ENCODE measurements at places on chromosomes 4 and X. TPM values are rescaled to one million over a fixed set of nuclear protein-coding genes. Genes with fewer than 3 reads are reported as not detected.

DNA sequence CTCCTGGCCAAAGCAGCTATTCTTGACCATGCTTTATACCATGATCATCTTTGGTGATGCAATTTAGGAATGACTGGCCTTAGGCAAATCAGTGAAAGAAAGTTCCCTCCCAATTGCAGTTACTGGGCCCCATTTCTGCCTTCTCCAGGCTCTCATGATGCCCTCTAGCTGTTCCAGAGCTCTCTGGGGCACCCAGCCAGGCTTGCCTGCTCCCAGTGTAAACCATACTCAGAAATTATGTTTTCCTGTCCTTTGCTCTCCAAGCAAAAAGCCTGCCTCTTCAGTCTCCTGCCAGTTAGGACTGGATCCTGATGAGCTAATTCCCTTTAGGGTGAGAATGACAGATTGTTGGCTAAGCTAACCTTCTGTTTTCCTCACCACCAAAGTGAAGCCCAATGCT lies 85.3 kb upstream of the RBPJ start:
- peak; percentile 73 for ATAC-seq

DNA sequence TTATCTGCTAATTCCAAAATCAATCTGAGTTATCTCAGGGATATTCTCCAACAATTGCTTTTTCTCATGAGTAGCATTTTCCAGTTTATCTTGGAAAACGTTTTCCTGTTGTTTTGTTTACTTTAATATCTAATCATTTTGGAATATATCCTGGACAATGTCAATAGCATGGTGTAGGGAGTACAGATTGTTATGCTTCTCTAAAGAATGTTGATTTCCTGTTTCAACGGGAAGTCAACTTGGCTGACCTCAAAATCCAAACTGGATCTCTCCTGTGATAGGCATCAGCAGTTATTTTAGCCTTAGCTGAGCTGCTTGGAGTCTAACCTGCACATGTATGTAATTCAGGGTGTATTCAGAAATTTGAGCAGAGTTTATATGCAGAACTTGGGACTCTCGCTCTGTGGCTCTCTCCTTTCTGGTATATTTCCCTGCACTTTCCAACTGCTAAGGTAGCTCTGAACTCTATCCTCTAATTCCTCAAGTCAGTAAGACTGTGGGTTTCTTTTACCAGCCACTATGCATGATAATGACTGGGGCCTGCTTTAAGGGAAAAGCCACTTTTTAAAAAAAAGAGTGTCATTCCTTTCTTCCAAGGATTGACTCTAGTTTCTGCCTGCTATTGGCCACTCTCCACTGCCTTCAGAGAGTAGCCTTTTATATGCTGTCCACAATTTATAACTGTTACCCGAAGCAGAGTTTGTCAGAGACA lies 7.7 kb downstream of the PRSS48 start:
- ATAC-seq, result no peak

DNA sequence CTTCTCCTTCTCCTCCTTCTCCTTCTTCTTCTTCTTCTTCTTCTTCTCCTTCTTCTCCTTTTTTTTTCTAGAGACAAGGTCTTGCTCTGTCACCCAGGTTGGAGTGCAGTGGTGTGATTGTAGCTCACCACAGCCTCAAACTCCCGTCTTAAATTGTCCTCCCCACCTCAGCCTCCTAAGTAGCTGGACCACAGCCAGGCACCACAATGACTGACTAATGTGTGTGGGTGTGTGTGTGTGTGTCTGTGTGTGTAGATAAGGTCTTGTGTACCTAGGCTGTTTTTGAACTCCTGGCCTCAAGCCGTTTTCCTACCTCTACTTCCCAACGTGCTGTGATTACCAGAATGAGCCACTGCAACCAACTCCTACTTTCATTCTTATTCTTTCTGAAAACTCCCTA lies 390.9 kb downstream of the ADAM29 start:
- no peak for ATAC-seq

DNA sequence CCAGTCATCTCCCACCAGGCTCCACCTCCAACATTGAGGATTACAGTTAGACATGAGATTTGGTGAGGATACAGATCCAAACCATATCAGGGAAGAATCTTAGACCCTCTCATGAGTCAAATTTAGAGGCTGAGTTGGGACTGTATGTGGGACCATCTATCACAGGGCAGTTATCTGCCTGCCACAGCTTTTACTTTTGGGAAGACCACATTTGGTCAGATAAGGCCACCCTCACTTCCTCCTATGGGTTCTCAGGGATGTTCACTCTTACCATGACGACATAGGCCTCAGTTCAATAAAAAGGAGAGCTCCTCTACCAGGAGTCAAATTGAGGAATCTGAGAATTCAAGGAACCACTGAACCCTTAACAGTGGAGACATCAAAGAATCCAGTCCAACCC lies 2.1 kb downstream of the MAGEB2 start:
- no peak for ATAC-seq

GRCh38 chrX:38935561-38935960 lies 134.3 kb downstream of the MID1IP1 start:
- no peak for ATAC-seq

GRCh38 chrX:79440336-79440735 lies 73.2 kb upstream of the ITM2A start:
- no peak for ATAC-seq

GRCh38 chr4:6336166-6336565 lies 66.5 kb downstream of the WFS1 start:
- ATAC-seq, result no peak

DNA sequence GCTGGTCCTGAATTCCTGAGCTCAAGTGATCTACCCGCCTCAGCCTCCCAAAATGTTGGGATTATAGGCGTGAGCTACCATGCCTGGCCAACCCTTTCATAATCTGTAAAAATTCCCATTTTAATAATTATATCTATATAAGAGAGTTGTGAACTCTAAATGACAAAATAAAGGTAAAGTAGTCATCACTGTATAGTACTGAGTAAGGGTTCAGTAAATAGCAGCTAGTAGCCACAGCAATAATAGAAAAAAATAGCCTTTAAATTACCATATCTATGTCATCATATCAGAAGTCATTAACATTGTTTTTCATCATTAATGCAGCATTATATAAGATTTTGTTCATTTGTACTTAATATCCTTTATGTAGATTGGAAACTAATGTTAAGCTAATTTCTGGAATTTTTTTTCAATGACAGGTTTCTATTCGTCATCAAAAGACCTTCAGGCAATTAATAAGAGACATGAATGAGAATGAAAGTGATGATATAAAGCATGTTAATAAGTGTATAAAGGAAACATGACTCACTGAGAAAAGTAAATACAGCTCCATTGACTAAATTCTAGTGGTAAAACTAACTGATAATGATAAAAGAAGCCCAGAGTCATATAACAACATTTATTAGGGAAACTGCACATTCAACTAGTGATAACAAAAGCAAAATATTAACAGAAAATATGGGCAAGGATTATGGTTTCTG lies 85.9 kb upstream of the UGT8 start:
- peak; percentile 57 for ATAC-seq

DNA sequence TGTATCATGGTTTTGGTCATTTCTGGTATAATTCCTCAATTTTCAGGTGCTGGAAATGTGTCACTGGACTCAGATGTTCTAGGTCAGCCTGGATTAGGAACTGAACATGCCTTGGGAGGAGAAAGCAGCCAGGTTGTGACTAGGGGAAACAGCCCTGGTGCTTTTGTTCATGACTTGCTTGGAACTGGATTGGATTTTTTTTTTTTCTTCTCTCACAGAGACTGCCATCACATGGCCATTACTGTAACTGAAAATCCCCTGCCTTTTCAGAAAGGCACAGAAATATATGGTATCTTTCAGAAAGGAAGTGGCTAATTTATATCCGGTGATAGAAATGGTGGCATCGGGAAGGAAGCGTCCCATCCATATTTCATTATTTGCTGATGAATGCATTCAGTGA lies 34.6 kb downstream of the SEPTIN11 start:
- ATAC-seq, result peak; percentile 34

GRCh38 chr4:143286701-143287571 lies 49.7 kb upstream of the GAB1 start:
- ATAC-seq, result peak; percentile 65

GRCh38 chr4:175459571-175459970 lies 352.5 kb downstream of the GPM6A start:
- ATAC-seq, result no peak

DNA sequence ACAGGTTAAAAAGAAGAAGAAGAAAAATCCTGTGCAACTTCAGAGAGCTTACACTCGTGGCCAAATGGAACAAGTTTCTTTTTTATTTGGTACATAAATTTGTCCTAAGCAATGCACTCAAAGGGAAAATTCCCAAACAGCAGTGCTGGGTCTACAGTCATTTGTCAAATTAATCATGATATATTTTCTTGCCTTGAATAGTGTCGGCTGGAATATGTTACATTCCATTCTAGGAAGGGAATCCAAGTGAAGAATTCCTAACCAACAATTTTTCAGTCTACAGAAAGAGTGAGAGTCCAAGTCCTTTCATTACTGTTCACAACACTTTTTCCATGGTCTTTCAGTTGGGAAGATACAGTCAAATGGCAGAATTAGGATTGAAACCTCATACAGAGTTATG lies 63.9 kb downstream of the HAND2 start:
- ATAC-seq, result no peak

The TLR3 gene
- 5.8 TPM for total RNA-seq

The MAGEB4 gene
- not detected for total RNA-seq

The PRDM5 gene
- 4.3 TPM for total RNA-seq

All from esophagus mucosa (tissue), 1 donor.